ENCODE measurements at places on chromosomes 5 and 9.

GRCh38 chr5:135012951-135013391 lies 21.1 kb downstream of the PITX1 start:
- no peak for DNase-seq

DNA sequence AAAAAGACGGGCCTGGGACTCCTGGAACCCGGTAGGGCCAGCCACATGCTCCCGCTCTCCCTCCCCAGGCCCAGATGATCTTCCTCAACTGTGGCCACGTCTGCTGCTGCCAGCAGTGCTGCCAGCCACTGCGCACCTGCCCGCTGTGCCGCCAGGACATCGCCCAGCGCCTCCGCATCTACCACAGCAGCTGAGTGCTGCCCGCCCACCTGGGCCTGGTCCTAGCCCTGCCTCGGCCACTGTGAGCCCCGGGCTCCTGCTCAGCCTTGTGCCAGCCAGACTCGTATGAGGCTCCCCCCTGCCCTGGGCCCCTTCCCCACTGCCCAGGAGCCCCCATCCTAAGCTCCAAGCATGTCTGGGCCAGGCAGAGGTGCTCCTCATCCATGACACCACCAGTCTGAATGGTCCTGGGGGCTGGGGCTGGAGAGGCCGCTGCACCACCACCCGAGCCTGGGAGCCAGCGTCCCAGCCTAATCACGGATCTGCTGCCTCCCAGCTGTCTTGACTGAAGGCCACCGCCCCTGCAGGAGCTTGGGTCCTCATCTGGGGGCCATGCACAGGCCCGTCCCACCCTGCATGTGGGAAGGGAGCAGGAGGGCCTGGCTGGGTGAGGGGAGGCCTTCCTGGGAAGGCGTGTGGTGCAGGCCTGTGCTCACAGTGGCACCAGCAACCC lies 51.5 kb downstream of the LRSAM1 start:
- no peak for DNase-seq

DNA sequence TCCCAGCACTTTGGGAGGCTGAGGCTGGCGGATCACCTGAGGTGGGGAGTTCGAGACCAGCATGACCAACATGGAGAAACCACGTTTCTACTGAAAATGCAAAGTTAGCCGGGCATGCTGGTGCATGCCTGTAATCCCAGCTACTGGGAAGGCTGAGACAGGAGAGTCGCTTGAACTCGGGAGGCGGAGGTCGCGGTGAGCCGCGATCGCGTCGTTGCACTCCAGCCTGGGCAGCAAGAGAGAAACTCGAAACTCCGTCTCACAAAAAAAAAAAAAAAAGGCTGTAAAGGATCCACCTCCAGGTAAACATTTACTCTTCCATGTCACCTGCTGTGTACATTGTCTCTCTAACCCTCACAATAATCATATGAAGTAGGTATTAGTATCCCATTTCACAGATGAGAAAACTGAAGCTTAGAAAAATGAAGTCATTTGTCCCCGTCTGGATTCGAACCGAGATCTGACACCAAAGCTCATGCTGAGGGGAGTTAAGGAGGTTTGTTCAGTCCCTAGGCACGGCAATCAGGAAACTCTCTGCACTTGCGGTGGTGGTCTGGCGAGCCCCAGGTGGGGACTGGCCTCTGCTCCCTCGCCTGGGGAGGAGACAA lies 494 bp upstream of the DOCK2 start:
- DNase-seq = no peak

- DNase-seq = no peak
These were observed 68.1 kb downstream of the INVS start for GRCh38 chr9:100167176-100167575.

DNA sequence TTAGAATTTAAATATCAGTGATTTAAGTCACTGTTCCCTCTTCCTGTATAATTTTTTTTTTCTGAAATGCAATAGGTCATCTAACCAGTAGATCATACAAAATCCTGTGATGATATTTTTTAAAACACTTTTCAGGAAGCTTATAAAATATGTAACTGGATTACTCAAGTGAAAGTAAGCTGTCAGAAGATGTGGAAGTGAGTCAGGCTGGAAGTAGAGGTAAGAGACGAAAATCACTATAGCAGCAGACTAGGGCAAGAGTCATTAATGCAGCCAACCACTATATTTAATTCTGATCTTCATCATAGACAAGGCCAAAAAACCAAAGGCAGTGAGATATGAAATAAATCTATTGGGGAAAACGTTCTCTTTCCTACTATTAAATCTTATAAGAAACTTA lies 65.7 kb upstream of the C6 start:
- DNase-seq = no peak

- no peak for DNase-seq
These were observed 663.6 kb upstream of the RIOK2 start for GRCh38 chr5:97846643-97847042.

GRCh38 chr9:87643107-87643650 lies 82.7 kb upstream of the CTSL start:
- no peak for DNase-seq

- peak; percentile 63 for DNase-seq
These were observed 680 bp upstream of the RFK start for GRCh38 chr9:76394960-76395252.

- DNase-seq = no peak
These were observed 1.5 kb downstream of the NEK6 start for GRCh38 chr9:124259158-124259808.

DNA sequence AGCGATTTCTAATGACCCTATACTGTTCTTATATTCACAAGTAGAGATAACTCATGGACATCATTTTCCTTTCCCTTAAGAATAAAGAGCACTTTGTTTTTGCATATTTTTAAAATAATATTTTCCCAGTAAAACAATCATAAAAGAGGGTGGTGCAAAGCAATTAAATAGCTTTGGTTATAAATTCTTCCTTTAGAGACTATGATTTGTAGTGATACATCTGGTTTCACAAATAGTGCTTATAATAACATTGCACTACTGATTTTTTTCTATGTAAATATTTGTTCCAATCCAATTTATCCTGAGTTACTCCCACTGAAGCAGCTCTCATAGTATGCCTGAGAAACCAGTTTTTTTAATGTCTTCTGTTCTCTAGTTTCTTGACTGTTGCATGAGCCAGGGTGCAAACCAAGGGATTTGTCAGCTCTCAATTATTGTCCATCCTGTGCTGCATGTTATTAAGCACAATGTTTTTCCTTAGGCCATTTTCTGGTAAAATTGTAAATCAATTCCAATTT lies 74.7 kb downstream of the LURAP1L start:
- peak; percentile 8 for DNase-seq

DNA sequence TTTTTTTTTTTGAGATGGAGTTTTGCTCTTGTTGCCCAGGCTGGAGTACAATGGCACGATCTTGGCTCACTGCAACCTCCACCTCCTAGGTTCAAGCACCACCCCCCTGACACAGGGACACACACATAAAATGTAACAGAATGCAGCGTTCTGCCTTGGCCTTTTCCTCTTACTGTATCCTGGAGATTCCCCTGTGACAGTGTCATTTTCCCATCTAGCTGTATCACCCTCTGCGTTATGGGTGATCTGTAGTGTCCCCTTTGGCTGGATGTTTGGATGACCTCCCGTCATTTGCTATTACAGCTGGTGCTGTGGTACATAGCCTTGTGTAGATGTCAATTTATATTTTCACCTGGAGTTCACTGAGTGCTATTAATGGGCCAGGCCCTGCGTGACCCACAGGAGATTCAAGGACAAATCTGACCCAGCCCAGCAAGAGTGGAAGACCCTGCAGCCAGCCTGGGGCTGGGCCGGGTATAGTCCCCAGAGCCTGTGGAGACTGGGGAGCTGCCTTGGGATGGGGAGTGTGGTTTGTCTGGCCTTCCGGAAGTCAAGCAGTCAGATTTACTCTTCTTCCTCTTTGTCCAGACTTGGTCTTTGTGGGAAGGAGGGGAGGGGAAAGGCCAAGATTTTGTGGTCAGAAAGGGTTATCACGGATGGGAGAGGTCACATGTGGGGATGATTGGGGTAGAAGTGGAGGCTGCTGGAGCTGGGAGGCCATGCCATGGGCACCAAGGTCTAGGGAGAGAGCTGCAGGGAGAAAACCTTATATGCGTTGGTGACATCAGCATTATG lies 43.6 kb downstream of the ERGIC1 start:
- DNase-seq = no peak

GRCh38 chr5:160390787-160391696 lies 8.8 kb downstream of the FAM200C start:
- peak; percentile 2 for DNase-seq

DNA sequence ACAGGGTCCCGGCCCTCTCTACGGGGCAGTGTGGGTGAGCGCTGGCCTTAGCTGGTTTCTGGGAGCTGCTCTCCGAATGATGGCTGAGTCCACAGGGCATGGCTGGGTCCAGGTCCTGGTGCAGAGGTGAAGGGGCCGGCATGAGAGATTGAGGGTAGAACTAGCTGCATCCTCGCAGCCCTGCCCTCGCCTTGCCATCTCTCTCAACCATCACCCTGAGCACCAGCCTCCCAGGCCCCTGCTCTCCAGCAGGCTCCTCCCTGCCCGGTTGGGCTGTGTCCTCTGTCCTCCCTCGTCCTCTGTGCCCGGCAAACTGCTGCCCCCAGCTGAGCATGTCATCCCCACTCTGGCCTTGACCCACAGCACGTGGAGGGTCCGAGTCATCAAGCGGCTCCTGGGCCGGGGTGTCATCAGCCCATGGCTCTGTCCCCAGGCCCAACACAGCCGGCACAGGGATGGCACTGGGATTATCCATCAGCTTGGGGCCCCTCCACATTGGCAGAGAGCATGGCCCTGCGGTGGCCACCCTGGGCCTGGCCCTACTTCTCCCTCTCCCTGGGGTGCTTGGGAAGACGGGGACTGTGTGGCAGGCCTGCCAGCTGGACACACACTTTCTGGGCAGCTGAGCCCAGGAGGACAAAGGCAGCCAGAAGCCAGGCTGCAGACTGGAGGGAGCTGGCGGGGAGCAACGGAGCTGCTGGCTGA lies 8.4 kb downstream of the FLT4 start:
- DNase-seq = no peak

GRCh38 chr5:113293975-113294310 lies 140.8 kb downstream of the TSSK1B start:
- DNase-seq = no peak

DNA sequence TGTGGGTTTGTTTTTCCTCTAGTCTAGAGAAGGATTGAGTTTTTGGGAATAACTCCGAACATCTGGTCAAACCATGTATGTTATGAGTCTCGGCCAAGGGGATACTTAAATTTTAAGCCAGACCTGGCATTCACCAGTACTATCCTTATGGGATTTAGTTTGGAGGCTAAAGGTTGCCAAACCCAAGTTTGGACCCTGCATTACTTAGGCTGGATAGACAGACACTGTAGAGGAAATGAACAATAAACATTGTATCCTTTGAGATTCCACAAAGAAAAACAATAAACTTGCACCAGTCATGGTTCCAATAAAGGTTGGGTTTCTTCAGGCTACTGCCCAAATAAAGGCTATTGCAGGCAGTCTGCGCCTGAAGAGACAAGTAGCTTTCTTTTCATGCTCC lies 296.7 kb upstream of the MEF2C start:
- no peak for DNase-seq

GRCh38 chr9:91086657-91087461 lies 274.9 kb downstream of the AUH start:
- no peak for DNase-seq
